ENCODE measurements at places on chromosomes 11 and 22.

DNA sequence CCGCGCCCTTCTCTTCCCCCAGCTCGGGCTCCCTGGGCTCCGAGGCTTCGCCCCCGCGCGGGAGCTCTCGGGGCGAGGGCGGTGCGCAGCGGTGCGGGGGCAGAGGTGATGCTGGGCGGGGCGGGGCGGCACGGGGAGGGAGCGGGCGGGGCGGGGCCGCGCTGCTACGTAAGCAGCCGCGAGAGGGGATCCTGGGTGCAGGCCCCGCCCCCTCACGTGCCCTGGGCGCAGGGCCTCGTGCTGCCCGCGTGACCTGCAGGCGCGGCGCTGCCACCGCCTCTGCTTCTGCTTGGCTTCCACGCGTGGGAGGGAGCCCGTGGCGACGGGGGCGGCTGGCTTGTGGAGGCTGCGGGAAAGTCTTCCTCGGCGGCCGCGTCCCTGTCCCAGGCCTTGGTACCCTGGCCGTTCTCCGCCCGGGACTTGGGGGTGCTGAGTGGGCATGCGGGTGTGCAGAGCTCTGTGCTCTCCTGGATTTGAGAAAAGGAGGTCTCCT lies 132.6 kb upstream of the HSD17B12 start:
- no peak for DNase-seq

DNA sequence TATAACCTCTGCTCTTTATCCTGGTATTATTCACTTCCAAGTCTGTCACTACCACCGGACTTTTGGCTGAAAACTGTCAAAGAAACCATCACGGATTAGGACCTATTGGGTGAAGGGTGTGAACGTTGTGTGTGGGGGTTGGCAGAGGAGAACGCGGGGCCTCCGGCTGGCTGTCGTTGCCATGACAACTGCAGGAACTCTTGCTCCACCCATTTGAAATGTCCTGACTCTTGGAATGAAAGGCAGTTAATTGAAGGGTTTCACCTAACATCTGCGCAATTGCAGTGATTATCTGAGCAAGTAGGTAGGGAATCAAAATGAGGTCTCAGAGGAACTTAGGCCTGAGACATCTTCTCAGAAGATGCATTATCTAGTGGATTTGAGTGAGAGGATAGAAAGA lies 60.9 kb upstream of the CLMP start:
- peak; percentile 56 for DNase-seq

DNA sequence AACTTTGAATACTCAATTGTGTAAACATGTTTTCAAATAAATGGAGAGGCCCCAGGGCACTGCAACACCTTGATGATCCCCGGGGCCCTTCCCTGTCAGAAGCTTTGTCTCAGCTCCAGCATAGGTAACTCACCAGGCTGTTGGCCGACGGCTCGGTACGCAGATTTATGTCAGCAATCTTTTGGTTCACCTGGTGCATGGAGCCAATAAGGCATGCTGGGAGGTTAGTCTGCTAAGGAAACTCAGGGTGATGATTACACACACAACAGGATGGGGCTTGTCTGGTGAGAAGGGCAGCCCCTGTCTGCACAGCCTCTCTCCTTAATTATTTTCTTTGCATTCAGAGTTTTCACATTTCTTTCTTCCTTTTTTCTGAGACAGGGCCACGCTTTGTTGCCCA lies 10.8 kb downstream of the FAM227A start:
- no peak for DNase-seq

DNA sequence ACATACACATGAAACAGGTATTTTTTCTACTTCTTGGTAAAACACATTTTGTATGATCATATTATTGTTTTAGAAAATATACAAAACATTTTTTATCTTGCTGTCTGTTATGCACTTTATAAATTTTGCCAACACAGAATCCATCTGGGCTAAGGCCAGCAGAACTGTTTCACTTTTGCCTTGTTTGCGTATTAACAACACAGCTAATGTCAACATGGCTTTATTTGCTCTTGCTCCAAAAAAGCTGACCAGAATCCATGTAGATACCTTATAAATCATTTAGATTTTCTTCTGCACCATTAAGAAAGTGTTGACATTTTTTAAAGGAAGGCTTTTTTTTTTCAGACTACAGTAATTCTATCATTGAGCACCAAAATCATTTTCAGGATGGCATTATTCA lies 58.1 kb upstream of the PGR start:
- DNase-seq, result peak; percentile 87

DNA sequence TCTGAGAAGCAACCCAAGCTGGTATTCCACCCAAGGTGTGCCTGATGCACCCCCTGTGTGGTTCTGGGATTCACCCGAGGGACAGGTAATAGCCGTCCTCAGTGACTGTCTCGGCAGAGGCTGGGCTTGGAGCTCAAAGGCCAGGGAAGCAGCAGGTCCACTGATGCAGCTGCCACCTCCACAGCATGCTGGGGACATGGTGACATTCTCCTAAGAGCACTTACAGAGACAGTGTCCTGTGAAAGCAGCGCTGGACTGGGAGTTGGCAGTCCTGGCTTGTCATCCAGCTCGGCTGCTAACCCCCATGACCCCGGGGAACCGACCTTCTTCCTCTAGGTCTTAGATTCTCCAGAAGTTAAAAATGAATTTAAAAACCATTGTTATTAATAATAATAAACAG lies 72.8 kb downstream of the RPUSD4 start:
- DNase-seq, result no peak

GRCh38 chr22:46976598-46976997 lies 214.1 kb downstream of the TBC1D22A start:
- DNase-seq, result no peak

DNA sequence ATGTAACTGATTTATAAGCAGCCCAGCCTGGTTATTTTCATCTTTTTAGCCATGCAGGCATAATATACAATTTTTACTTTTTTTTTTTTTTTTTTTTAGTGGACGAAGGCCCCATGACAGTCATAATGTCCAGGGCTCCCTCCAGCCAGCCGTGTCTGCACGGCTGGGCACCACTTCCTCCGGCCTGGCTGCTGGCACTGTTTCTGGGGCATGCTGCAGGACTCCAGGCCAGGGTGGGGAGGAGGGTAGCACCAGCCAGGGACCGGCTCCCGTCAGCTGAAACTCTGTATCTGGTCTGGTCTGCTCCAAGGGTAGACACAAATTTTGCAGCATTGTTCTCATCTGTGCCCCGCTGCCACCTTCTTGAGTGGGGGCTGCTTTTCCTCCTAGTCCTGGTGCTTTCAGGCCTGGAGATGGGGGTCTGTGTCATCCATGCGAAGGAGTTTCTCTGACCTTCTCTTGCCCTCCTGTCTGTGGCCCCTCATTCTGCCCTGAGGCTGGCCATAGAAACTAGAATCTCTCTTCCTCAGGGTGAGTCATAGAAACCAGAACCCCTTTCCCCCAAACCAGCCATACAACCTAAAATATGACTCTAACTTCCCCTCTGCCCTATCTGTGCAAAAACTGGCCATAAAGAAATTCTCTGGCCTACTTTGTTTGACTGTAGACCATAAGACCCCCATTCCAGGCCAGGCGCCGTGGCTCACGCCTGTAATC lies 9.2 kb upstream of the RRP7A start:
- no peak for DNase-seq

GRCh38 chr11:74577624-74578396 lies 14.6 kb upstream of the POLD3 start:
- DNase-seq, result peak; percentile 9

GRCh38 chr11:33256031-33256812 lies 959 bp upstream of the HIPK3 start:
- no peak for DNase-seq

- peak; percentile 5 for DNase-seq
Measured at GRCh38 chr22:47207846-47208554, 445.6 kb downstream of the TBC1D22A start.

- DNase-seq, result peak; percentile 52
Measured at GRCh38 chr11:107505647-107506225, 48.1 kb upstream of the CWF19L2 start.

DNA sequence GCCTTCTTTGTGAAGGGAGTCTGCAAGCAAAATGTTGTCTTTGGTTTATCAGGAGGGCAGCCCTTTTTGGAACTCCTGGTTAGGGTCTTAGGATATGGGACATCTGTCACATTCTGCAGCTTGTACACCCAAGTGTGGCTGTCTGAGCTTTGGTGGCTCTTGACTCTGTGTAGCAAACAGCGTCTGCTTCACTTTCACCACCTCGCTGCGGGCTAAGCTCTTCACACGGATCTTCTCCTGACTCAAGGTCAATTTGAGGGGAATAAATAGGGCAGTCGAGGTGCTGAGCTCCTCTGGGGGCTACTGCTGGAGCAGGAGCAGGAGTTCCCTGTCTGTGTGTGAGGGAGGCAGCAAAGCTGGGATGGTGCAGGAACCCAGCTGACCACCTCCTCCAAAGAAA lies 10.6 kb downstream of the MICAL2 start:
- DNase-seq, result no peak

DNA sequence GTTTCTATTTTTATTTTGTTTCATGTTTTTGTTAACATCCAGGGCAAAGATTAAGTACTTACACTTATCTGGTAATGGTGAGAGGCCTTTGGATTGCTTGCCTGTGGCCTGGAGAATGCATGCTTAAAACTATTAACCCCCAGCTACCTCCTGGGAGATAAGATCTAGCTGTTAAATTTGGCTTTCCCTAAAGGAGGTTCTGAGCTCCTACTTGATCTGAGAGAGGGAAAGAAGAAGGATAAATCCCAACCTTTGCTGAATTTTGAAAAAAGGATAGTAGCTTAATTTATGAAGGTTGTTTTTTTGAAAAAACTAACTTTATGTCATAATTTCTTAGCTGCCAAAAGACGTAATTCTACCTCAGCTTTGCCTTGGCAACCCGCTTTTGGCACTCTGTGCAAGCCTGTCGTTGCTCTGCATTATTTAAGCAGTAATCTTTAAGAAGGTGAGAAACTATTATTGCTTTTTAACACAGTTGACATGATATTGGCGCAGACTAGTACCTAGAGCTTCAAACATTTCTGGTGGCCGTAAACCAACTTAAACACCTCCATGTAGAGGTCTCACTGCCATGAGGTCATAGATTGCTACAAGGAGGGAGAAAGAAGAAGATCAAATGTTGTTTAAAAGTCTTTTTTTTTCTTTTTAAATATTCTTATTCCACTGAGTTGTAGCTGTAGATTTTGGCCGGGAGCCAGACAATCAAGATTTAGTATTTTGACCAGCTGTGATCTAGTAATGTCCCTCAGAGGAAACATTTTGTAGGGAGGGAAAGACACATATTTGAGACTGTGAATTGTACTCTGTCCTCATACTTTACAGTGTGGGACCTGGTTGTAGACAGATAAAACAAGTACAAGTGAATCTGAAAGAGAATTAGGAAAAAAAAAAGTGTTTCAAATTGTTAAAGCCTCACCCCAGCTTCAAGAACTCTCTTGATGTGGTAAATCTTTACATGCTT lies 74.4 kb downstream of the WNT11 start:
- DNase-seq, result peak; percentile 67

- peak; percentile 92 for DNase-seq
Measured at GRCh38 chr11:120186774-120187591, 23.8 kb upstream of the OAF start.

DNA sequence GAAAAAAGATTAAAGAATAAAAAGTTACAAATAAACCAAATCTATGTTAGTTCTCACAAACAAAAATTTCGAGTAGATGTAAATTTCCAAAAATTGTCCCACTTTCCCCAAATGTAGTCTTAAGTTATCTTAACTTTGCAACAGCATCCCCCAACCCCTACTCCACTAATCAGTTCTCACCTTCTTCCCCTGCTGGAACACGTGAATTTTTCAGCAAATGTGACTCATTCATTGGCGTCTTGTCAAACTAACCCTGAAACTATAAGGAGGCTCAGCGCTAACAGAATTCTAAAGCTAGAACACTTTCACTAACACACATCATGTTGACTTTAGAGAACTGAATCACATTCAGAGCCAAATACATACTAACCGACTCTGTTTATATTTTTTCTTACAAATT lies 46.1 kb downstream of the PHF21A start:
- no peak for DNase-seq

DNA sequence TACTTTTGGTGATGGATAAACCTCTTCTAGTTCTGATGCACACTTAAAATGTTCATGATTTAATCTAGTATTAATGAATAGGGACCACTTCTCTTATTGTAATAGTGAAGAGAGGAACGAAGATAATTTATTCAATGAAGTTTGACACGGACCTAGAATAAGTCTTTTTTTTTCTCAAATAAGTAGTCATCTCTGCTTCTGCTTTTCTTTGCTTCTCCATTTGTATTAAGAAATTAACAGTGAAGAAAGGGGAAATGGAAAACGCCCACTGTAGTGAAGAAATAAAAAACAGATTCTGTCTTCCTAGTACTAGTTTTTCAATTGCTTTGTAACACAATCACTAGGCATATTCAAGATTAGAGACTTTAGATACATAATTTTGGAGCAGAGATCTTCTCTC lies 73.0 kb downstream of the CD44 start:
- DNase-seq, result no peak

DNA sequence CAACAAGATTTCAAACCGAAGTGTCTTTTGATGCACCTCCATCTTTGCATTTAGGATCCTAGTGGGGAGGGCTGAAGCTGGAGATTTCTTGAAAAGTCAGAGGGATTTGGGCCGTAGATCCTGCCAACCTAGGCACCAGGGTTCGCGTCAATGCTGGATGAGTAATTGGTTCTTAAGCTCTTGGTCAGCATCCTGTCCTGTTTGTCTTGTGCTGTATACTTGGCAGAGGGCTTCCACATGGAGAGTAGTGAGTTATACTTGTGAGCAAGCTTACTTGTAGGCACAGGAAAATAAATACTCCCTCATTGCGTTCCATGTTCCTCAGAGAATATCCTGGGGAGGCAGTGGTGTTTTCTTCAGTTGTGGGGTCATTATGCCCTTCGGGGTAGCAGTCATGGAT lies 12.6 kb downstream of the INSC start:
- no peak for DNase-seq

GRCh38 chr11:926341-926916 lies 759 bp downstream of the AP2A2 start:
- peak; percentile 60 for DNase-seq

DNA sequence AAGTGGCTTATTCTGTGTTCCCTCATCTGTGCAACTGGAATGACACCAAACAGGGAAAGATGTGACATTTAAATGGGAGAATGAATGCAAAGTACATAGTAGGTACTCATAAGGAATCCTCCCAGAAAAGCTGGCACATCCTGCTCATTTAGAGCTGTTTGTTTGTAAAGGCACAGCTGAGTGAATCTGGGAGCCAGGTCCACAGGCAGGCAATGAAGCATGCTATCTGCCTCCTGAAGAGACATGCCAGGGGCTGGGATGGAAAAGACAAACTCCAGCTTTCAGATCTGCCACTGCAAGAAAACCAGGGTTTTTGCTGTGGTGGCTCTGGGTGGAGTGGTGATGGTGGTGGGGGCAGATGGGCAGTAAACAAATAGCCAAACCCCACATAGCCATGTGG lies 150.1 kb downstream of the TENM4 start:
- no peak for DNase-seq

- peak; percentile 19 for DNase-seq
Measured at GRCh38 chr11:64164392-64165312, 1.3 kb downstream of the MACROD1 start.

GRCh38 chr22:49566693-49567092 lies 261.0 kb downstream of the BRD1 start:
- no peak for DNase-seq

Measured in lung (tissue), 17 donors.